ENCODE measurements at places on chromosomes 4 and X.

DNA sequence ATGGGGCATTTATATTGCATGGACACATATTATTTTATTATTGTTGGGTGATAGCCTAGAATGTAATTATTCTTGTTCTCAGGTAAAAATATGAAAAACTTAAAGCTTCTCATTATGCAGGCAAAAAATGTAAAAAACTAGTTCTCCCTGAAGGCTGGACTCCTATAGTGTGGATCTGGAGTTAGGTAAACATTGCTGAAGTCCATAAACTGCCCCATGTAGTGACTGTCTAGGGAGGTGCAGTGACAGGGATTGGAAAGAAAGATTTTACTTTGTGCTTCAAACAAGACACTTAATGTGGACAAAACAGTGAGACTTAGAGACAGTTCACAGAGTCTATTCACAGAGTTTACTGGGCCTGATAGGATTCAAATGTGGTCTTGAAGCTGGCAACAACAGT is 17.0 kb downstream of the ADH6 start:
- DNase-seq: no peak

- DNase-seq: no peak
Measured at GRCh38 chr4:67886281-67886680, 2.5 kb upstream of the TMPRSS11D start.

DNA sequence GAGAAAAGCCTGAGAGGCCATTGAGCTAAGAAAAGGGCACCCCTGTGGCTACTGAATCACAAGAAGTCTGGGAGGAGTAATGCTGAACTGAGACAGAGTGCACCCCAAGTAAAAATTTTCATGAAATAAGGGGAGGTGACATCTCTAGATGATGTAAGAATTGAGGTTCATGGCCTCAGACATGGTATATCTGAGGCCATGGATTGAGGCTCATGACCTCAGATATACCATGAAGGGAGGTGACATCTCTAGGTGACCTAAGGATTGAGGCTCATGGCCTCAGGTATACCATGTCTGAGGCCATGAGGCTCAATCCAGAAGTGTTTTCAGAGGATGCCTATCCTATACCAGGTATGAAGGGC is 560.9 kb downstream of the INPP4B start:
- DNase-seq: no peak

DNA sequence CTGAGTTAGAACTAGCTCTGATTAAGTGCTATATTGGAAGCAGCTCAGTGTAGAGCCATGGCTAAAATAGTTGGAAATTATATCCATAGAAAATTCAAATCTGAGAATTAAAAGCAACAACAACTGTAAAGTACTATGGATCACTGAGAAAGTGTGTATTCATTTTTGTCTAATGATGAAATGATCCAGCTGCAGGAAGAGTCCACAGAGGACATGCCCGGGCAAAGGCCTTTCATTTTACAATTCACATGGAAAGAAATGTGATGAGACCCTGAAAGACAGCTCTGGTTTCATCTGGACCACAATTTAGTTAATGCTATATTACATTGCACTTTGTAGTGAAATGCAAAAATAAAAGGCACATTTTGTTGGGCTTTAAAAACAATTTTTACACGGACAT is 196.8 kb upstream of the FAT1 start:
- DNase-seq: no peak

GRCh38 chr4:147831551-147832171 is 99.8 kb downstream of the ARHGAP10 start:
- no peak for DNase-seq

DNA sequence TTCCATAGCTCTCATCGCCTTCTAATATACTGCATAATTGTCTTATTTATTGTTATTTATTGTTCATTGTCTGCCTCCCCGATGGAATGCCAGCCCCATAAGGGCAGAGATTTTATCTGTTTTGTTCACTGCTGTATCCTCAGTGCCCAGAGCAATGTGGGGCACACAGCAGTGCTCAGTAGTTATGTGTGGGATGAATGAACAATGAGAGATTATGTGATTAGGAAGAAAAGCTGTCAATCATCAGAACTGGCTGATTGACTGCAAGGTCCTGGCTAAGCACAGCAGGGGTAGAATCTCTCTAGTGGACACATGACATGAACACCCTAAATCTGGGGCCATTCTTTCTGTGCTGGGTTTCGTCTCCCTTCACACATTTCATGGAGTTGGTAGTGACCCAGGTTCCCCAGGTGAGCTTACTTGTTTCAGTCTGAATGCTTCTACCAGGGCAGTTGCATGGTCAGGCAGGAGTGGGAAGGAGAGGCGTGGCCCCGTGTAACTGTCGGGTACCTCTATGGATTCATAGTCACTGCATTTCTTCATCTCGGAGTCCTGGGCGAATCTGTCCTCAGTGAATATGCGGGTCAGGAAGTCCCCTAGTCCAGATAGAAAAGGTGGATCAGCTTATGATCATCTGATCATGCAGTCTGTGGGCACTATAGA is 12.6 kb downstream of the PPEF2 start:
- no peak for DNase-seq

- DNase-seq: no peak
Measured at GRCh38 chrX:38225093-38225492, 4.4 kb upstream of the SRPX start.

- no peak for DNase-seq
Measured at GRCh38 chrX:107504006-107504405, 54.6 kb downstream of the FRMPD3 start.

- DNase-seq: no peak
Measured at GRCh38 chr4:113144091-113144490, 94.6 kb downstream of the ANK2 start.

- peak; percentile 80 for DNase-seq
Measured at GRCh38 chr4:41257257-41257901, 651 bp downstream of the UCHL1 start.

DNA sequence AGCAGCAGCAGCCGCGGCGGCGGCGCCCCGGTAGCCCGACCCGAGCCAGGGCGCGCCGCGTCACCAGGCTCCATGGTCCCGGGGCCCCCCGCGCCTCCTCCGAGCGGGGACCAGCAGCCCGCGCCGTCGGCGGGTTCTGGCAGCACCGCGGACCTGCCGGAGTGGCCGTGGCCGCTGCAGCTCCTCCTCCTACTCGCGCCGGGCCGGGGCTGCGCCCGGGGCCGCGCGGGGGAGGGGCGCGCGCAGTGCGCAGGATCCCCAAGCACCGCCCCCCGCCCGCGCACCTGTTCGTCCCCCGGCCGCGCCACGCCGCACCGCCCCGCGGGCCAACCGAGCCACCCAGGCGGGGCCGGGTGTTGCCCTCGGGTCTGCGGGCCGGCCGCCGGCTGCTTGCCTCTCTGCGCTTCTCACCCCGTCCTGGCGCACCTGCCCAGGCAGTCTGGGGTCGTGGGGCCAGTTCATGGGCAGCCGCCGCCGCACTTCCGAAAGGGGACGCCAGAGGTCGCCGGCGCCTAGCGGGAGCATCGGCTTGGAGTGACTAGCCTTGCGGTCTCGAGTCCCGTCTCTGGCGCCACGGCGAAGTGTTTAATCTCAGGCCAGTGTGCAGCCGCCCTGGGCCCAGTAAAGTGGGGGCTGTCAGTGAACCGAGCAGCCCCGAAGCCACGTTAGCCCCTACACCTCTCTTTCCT is at the start of gene SLC9A7:
SLC9A7 (minus strand) TSS at position 163 of the 689 bp plus-strand sequence; CDS start at position 74, 89 bp downstream.
- DNase-seq: peak; percentile 90

DNA sequence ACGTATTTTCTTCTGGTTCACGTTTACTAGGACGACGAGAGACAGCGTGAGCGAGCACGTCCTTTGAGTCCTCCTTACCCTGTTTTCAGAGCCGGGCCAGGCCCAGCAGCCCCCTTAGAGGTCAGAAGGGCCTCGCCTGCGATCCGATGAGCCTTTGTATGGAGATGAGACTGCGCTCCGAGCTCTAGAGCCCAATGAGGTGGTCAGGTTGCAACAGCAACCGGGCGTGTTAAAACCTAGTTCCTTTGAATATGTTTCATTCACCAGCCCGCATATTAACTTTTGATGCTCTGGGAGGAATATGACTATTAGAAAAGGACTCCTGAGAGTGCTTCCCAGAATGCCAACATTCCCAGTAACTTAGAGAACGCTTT is 55.6 kb upstream of the TADA2B start:
- DNase-seq: no peak

- no peak for DNase-seq
Measured at GRCh38 chrX:133175162-133175561, 43.0 kb downstream of the TFDP3 start.

- no peak for DNase-seq
Measured at GRCh38 chr4:1958276-1959103, 50.3 kb downstream of the NELFA start.

DNA sequence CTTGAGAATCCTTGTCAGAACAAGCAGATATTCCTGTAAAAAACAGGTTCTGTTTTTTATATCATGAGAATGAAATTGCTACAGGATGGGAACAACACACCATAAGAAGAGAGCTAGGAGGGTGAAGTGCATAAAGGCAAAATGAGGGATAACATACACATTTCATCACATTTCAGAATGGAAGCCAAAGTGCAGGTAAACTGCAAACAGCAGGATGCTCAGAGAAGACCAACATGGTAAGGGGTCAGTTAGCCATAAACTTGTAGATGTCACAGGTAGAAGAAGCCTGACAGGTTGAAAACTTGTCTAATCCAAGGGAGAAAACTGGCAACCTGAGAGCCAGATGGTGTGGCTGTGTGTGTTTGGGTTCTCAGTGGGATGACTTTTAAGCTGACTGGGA is 88.9 kb upstream of the FAT1 start:
- no peak for DNase-seq

DNA sequence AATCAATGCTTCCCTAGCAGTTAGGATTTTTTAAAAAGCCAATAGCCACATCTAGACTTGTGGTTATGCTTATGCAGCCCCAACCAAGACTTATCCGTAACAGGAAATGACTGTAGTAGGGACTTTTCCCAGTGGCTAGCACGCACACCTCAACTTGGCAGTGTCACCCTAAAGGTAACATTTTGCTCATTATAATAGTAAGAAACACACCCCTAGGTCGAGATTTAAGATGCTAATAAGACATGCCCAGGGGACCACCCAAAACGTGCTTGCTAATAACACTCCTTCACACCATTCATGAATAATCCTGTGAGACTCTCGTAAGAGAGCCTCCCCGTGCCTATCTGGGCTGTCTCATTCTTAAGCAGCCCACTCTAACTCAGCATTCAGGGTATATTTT is 195.3 kb downstream of the CHIC1 start:
- DNase-seq: no peak

- no peak for DNase-seq
Measured at GRCh38 chrX:82703551-82703950, 804.5 kb upstream of the POU3F4 start.

DNA sequence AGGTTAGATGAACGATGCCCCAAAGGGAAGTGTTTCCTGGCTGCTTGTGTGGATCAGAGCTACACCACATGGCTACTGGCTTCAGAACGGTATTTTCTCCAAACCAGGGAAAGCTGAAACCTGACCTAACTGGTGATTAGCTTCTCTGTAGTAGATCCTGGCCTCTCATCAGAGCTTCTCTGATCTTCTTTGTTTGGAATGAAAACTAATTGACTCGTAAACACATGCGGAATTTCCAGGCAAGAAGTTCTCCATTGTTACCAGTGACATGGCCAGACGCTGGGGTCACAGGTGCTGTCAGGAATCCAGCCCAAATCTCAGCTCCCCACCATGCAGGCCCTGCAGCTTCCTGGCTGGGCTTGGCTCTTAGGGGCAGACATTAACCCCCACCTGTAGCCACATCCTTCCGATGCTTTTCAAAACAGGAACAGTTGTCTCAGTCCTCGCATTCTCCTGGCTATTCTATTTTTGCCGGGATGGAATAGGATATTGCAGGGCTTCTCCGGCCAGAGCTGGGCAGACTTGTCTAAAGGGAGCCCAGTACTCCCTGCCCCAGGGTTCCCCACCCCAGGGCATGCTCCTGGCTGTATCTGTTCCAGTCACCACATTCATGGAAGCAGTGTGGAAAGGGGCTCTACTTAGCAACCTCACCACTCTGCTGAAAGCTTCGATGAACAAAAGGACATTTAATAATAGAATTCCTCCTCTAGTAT is 305.4 kb upstream of the F9 start:
- no peak for DNase-seq

DNA sequence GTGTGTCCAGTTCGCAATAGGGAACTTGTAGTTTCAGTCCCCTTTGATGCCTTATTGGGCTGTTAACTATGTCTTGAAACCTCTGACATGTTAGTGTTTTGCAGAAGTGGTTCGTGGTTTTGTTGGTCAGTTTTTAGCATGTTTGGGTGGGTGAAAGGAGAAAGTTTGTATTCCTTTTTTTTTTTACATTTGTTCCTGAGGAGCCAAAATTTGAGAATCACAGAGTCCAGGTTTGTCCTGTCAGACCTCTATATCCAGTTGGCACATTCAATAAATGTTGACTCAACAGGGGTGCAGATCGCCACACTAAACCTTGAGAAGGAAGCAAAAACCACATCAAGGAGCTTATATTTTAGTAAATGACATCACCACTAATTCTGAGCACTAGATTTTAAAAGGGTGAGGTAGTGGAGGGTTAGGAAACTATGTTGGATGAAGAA is 26.2 kb downstream of the DLG3 start:
- no peak for DNase-seq

DNA sequence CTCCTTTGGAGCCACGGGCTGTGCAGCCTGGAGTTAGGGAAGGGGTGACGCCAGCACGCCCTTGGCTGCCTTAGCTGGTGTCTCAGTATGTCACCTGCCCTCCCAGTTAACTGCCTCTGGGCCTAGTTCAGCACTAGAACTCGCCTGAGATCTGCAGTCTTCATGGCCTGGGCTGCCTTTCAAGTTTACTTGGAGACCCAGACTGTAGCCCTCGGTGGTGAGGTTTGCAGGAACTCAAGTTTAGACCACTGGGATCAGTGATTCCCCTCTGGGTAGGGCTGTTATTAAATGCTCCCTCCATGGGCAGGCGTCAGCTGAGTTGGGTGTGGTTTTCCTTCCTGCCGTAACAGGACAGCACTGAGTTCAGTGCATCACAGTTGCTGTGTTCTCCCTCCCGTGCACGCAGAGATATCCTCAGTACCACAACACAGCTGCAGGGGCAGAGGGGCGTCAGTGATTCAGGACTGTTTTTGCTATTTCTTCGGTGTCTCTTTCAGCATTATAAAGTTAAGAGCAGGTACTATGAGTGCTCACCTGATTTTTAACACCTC is 30.5 kb downstream of the PLAC8 start:
- DNase-seq: peak; percentile 75

GRCh38 chrX:131764216-131764615 is 220.3 kb downstream of the OR13H1 start:
- DNase-seq: no peak

DNA sequence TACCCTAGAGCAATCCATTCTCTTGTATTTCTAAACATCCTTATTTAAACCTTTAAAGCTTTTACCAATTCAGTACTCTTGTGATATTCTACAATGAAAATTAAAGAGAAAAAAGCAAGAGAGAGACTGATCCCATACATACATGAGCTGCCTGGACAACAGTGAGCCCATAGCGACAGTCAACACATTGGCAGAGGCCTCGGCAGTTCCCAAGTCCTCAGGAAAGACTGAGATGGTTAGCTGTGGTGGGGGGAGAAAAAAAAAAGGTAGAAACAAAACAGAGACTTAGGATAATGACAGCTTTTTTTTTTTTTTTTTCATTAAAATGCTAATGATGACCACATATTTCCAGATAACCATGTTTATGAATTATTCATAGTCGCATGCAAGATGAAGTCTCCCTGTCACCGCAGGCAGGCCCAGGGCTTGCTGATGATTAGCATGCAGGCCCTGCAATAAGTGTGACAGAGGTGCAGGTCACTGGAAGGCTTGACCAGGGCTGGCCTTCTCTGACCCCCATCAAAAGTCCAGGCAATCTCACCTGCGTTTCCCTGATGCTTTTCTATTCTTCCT is 148.8 kb downstream of the APBB2 start:
- DNase-seq: no peak
